ENCODE measurements at places on chromosomes 6 and 20.

GRCh38 chr6:142855893-142856623 lies 88.9 kb downstream of the HIVEP2 start:
- no peak for DNase-seq

GRCh38 chr20:53839423-53840176 lies 230.8 kb downstream of the BCAS1 start:
- DNase-seq: no peak

GRCh38 chr20:20002101-20002998 lies 14.8 kb upstream of the NAA20 start:
- no peak for DNase-seq

- no peak for DNase-seq
Measured at GRCh38 chr6:3307436-3307835, 48.7 kb downstream of the PSMG4 start.

DNA sequence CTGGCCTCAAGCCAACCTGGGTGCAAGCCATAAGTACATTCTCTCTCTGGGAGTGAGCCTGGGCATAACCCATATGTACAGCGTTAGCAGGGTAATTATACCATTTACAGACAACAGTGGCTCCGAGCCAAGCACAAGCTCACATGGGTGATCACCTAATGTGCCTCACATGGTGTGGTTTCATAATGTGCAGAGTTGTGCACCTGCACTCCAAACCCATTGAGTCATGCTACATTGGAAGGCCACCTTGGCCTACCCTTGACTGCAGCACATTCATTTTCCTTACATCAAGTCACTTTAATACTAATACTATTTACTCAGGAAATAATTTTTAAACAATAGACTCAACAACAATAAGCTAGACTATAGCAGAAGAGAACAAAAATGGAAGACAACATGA lies 194.5 kb upstream of the PLN start:
- no peak for DNase-seq

DNA sequence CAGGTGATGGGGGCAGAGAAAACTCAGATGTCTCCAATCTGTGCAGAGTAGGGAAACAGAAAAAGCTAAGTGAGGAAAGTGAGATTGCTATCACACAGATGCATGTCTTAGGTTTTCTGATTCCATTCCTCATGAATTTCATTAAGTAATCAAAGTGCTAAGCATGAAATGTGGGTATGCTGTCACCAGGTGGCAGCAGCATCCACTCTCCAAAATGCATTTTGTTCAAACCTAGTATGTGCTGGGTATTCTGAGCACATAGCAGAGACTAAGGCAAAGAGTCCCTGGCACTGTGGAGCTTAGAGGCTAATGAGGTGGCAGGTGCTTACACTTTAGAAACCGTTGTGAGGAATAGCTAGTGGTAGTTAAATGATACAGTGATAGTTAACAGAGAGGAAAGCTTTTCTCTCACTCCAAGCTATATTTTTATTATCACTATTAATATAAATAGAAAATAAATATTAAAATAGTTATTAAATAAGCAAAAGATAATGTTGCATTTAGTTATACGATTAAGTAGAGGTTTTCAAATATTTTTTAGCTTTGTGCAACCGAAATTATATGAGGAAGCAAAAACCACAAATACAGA lies 179.5 kb downstream of the CDH26 start:
- DNase-seq: peak; percentile 38

GRCh38 chr6:97919631-97920030 lies 636.6 kb upstream of the MMS22L start:
- DNase-seq: no peak

DNA sequence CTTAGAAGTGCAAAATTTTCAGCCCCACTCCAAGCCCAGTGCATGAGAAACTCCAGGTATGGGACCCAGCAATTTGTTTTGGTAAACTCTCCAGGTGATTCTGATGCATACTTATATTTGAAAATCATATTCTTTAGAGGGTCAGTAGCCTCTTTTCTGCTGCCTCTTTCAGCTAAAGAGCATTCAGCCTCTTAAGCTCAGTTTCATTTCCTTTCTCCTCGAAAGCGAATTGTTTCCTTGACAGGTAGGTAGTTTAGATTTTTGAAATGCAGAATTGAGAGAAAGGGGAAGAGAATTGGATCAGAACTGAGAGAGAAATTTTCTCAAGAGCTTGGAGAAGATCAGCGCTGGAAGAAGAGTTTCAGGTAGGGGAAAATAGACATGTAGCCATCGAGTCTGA lies 995.8 kb upstream of the FLRT3 start:
- no peak for DNase-seq

GRCh38 chr6:111297776-111298175 lies 185.2 kb downstream of the REV3L start:
- no peak for DNase-seq

DNA sequence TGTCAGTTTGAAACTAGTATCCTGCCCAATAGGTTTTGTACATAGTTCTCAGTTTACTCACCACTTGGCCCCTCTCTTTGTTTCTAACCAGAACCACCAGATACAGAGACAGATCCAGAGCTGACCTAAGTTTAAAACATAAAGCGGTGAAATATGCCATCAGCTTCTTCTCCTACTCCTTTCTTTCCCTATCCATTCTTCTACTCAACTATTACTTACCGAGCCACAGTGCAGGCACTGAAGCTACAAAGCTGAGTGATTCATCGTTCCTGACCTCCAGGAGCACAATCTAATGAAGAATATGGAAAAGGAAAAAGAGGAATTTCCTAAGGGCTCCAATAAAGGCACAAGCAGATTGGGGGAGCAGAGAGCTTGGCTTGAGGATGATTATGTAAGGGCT lies 286.0 kb downstream of the FOXC1 start:
- DNase-seq: no peak

- DNase-seq: no peak
Measured at GRCh38 chr20:31605902-31606803, 1.1 kb downstream of the ID1 start.

DNA sequence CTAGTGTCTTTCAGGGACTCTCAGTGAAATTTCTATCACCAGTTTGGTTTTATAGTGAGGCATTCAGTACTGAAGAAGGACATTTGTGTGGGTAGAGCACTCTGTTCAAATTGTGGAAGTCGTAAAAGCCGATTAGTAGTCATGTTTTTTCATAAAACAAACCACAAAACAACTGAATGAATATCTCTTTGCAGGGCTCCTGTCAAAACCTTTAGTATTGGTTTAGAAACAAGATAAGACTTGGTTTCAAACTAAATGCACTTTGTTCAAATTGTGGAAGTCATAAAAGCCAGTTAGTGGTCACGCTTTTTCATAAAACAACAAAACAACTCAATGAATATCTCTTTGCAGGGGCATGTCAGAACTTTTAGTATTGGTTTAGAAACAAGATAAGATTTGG lies 23.8 kb downstream of the ADGRF4 start:
- peak; percentile 12 for DNase-seq

GRCh38 chr6:112343390-112343789 lies 3.7 kb upstream of the RFPL4B start:
- no peak for DNase-seq

DNA sequence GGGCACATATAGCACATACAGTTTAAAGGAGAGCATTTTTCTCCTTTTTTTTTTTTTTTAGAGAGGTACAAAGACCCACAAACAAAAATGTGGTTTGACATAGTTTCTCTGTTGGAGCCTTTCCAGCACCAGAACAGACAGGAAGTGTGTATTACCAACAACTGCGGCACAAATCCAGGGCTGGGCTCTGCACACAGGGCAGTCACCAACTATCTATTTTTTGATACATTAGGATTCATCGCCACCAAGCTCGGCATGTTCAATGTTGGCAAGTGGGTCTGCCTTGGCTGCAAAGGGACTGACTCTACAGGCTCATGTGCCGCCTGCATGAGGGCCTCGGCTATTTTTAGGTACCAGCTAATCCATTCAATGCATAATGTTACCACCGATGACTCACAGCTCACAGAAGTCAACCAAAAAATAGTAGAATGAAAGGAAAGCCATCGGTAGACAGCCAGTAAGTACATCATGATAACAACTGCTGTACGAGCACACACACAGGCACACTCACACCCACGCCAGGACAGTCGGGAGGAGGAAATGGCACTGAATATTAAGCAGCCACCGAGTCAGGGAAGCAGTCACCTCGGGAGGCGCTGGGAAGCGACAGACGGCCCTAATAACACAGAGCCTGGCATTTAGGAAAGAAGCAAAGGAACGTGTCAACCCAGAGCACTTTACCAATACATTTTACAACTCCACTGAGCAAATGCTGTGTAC lies 81.6 kb downstream of the GMPR start:
- peak; percentile 22 for DNase-seq

DNA sequence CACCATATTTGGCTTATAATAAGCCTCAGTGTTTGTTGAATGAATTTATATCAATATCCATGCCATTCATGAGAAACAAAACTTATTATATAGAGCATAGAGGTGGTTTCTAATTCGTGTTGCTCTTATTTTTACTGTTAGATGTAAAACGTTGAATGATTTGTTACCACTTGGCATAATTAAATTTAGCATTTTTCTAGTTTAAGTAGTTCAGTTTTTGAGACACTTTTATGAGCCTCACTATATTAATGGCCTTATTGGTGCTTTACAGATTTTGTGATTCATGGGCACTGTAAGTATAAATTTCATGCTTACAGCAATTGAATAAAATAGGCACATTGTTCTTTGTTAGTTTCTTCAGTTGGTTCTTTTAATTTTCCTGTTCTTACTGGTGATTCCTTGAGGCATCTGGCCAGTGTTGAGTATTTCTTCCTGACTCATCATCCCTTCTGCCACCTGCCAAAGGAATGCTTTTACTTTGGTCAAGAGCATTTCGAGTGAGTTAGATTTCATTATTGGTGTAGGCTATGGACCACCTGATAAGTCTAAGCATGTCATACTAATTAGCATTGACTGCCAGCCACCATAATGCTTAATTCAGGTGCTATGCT lies 34.8 kb downstream of the CDKAL1 start:
- no peak for DNase-seq

DNA sequence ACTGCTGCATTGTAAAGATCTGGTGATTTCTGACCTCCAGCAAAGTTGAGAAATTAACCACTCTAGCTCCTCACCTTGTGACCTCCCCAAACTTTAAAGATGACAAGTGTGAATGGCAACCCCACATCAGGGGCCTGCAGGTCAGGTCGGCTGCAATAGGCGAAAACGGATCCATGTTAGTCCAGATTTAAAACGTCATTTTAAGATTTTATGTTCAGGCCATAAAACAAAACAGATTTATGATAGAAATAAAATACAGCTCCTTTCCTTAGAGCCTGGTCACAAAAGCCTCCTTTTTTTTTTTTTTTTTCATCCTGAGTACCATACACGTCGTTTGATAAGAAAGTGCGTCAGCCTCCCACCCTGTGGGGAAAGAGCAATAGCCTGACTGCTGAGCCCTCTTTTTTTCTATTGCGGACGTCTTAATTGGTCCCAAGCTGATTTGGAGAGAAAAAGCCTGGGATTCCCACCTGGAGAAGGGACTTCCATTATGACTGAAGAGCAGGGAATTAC lies 519.2 kb upstream of the NOX3 start:
- peak; percentile 33 for DNase-seq

DNA sequence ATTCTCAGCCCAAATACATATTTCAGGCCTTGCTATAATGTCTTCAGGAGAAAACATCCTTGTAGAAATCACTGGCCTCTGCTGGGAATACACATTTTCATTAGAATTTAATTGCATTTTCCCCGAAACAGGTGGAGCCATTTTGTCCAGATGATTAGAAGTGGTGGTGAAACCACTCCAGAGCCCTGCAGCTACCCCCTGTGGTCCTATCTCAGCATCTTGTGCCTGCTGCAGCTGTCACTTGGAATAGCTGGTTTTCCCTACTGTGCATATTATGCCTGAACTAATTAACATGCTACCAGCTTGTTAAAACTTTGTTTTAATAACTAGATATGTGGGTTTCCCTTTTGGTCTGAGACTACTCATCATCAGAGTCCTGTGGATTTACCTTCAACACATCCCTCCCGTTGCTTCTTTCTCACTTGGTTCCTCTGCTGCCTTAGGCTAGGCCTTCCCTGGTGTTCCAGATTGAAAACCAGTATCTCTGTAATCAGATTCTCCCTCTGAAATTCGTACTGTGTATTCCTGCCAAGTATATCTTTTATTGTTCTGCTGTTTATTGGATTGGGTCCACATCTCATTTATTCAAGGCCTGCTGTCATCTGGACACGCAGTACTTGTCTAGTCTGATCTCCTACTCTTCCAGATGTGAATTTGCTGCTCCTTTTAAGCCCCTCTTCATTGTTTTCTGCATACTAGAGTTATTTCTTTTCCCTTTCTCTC lies 15.2 kb downstream of the DNAH8 start:
- DNase-seq: no peak

DNA sequence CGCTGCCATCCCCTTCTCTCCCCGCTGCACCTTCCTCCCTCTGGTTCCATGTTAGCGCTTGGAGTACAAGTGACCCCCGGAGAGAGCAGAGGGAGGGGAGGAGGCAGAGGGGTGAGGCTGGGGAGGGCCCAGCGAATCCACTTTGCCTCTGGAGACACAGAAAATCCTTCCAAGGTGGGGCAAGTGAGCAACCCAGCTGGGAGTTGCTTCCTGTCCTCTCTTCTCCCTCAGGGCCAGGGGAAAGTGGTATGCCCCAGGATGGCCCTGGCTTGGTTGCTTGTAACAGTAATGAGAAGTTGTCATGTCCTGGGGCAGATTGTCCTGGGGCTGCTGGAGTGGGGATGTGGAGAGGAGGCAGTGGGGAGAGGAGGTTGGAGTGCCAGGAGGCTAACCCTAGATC lies 691 bp upstream of the ANGPT4 start:
- DNase-seq: no peak

DNA sequence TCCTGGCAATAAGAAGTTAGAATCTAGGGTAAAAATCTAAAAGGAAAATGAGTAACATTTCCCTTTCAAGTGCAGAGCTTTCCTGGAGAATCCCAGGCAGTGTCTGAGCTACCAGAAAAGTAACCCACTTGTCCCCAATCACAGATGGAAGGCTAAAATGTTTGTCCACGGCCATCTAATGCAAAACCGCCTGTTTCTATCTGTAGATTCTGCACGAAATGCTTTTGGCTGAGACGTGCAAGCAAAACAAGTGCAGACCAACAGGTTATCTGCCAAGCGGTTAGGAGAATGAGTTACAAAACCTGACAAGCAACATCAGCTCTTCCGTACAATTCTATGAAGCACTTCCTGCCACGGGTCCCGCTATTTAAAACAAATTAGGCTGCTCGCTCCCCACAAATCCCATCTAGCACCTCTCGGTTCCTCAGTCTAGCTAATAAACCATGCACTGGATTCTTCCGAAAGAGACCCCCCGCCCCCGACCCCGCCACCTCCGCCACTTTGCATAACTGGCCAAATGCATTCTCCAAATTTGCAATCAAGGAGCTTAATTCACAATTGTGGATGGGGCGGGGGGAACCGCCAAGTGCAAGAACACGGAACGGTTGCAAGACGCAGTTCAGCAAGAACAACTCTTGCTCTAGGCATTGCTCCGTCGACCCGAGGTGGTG lies 1.4 kb downstream of the ELOVL5 start:
- DNase-seq: no peak
